Stimulated activated CD4-positive, alpha-beta T cell treated with anti-CD3 and anti-CD28 coated beads, TNF-alpha, amount 100 ng/mL, for 1 hour (primary cell): ENCODE measurements at places on chromosomes 7 and 10.

DNA sequence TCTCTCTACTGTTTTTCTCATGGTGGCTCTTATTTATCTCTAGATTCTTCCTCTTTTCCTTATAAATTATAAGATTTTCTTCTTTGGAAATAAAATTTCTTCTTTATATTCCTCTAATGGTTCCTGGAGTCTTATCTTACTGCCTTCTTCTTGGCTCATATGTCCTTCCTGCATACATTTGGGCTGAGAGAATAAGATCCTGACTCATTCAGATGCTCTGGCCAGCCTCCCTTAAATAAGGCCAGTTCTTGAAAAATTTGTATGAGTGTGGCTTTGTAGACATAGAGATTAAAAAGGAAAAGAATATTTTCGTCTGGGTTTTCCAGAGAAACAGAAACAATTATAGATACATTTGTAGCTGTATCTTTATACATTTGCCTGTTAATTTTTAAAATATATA is 411.3 kb downstream of the KIF20B start:
- DNase-seq, result no peak

- DNase-seq, result no peak
These were observed 64.7 kb upstream of the ANK3 start for GRCh38 chr10:60454336-60454735.

GRCh38 chr7:92813390-92814024 is 22.9 kb downstream of the CDK6 start:
- no peak for DNase-seq

DNA sequence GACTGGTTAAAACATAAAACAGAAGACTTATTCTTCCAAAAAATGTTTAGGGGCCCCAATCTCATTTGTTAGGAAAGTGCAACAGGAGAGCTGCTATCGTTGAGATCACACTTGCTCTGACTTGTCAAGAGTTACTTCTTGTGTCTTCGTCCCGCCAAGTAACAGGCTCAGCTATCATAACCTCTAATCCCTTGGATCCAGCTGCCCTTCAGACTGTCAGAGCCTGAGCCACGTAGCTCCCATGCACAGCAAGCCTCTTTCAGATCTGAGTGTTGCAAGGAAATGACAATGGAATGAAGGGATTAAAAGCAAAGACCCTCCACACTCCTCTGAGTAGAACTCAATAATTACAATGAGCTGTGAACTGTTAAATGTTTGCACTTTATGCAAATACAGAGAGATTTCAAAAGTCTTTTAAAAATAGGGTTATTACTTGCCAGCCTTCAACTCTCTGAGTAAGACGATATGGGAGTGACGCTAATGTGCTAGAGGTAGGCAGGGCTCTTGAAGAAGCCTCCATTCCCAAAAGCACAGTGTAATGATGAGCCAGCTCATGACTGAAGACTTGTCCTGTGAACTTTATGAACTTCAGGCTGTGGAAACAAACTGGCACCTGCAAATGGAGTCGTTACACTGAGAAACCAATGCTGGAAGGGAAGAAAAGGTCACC is 28.4 kb upstream of the CDK13 start:
- DNase-seq, result no peak

GRCh38 chr10:68861253-68861652 is 33.9 kb downstream of the STOX1 start:
- DNase-seq, result no peak

GRCh38 chr10:61793760-61794703 is 107.5 kb upstream of the ARID5B start:
- no peak for DNase-seq

- no peak for DNase-seq
These were observed 8.7 kb upstream of the CDHR1 start for GRCh38 chr10:84185526-84186175.

GRCh38 chr10:71765176-71765904 is 8.0 kb downstream of the VSIR start:
- no peak for DNase-seq

DNA sequence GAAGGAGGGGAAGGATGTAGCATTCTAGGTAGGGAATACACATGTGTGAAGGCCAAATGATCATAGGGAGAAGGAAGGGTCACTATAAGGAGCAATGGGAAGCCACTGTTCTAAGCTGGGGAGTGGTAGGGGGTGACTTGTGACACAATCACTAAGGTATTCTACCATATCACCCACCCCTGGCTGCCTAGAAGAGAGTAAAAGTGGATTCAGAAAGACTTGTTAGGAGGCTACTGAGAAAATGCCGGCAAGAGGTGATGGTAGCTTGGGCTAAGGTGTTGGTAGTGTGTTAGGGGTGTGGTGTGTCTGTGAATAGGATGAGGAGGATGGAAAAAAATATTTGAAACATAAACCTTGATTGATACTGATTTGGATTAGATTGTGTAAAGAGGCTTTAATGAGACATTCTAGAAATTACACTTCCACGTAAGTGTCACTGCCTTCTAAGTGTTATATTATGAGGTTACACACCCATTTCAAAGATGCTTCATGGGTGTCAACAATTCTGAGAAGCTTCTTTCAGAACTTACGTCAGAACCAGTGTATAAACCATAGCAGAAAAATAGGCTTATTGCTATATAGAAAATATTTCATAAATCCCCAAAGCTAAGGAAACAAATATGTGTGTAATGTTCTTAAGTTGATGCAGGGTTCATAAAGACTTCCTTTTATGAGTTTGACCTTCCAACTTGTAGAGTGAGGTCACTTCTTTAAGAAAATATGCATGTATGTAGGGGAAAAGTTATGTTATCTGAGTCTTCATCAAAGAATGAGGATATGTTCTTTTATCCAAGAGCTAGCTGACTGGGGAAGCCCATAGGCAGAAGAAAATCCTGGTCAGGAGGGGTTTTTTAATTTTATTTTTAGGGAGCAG is 5.6 kb upstream of the BPGM start:
- no peak for DNase-seq

- no peak for DNase-seq
These were observed 122.1 kb upstream of the STK17A start for GRCh38 chr7:43460733-43461348.

- DNase-seq, result no peak
These were observed 97.0 kb upstream of the FAM20C start for GRCh38 chr7:95180-95862.

- DNase-seq, result no peak
These were observed 20.6 kb downstream of the RBM20 start for GRCh38 chr10:110664483-110665420.

- no peak for DNase-seq
These were observed 235.1 kb upstream of the AUTS2 start for GRCh38 chr7:69363136-69363535.
